ENCODE measurements at places on chromosomes 6 and 20.

- DNase-seq: no peak
Measured at GRCh38 chr6:90631046-90631445, 44.2 kb upstream of the MAP3K7 start.

DNA sequence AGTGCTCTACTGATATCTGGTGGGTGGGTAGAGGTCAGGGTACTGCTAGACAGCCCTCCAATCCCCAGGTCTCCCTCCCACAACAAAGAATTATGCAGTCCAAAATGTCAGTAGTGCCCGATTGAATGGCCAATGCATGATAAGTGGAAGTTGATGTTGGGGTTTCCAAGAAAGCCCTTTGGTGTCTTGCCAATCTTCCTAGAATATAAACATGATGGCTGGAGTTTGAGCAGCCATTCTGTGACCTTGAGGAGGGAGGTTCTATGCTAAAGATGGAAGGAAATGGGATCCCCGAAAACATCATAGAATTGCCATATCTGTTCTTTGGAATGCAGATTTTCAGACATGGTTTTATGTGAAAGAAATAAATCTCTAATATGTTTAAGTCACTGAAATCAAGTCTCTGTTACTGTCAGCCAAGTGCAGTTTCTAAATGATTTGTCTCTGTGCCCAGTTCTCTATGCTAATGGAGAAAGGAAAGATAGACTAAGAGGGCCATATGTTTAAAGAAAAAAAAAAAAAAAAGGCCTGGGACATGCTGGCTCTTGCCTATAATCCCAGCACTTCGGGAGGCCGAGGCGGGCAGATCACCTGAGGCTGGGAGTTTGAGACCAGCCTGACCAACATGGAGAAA lies 32.8 kb upstream of the PTPN1 start:
- no peak for DNase-seq

DNA sequence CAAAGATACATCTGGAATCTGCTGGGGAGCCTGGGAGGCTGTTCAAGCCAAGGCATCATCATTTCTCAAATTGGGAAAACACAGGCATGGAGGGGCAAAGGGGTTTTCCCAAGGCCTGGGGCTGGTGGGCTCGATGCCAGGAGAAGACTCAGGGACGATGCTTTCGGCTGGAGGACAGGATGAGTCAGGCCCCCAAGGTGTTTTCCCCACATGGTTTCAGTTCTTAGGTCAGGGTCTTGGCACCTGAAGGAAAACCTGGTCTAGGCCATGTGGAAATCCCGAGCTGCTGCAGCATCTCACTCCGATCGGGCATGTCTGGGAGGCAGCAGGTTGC lies 348.1 kb downstream of the CDC5L start:
- peak; percentile 69 for DNase-seq

DNA sequence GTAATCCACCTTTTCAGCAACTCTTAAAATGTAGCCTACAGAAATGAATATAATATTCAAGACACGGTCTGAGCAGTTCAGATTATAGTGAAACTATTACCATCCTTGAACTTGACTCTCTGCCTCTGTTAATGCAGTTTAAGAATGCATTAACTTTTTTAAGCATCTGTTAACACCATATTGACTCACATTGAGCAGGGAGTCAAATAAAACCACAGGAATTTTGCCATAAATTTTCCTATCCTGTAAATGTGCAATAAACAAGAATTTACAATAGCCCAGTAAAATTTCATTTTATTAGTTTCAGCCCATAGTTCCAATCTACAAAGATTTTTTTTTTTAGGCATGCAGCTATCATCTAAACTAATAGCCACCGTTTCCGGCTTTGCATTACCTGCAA lies 239.2 kb upstream of the DEFB112 start:
- no peak for DNase-seq

DNA sequence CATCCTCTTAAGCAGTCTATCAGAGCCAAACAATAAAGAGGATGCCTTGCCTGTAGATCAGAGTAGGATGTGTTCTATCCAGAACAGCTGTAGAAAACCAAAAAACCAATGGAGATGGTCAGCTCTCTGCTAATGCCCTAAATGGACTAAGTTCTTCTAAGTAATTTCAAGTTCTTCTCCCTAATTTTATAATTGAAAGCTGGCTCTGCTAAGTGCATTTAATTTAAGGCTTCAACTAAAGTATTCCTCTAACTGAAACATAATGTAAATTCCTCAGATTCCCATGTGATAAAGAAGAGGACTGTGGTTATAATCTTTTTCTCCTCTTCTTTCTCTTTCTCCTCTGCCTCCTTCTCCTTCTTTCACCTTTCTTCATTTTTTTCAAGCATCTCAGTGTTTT lies 709.5 kb downstream of the KIF16B start:
- DNase-seq: no peak

GRCh38 chr20:59010995-59011873 lies 4.2 kb upstream of the CTSZ start:
- peak; percentile 88 for DNase-seq

DNA sequence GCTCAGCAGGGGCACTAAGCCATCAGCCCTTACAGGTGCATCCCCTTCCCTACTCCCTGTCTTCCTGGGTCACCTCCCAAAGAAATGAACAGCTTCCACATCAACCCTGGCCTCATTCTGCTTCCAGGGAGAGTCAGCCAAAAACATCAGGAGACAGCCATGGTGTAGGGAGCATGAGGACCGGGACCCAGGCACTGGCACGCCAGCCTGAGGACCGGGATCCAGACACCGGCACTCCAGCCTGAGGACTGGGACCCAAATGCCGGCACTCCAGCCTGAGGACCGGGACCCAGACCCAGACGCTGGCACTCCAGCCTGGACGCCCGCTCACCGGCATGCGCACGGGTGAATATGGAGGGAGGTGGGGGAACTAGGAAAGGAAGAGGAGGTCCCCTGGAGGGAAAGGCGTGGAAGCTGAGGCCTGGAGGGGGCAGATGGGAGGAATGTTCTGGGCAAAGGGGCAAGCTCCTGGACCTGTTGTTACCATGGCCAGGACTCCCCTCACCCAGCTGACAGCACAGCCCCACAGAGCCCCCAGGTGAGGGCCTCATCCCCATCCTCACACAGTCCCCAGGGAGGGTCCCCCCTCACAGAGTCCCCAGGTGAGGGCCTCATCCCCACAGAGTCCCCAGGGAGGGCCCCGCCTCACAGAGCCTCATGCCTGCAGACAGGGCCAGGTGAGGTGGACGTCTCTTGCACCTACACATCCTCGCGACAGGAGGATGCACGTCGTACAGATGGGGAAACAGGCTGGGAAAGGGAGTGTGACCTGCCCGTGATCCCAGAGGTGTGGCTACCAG lies 26.0 kb upstream of the MRGBP start:
- no peak for DNase-seq

DNA sequence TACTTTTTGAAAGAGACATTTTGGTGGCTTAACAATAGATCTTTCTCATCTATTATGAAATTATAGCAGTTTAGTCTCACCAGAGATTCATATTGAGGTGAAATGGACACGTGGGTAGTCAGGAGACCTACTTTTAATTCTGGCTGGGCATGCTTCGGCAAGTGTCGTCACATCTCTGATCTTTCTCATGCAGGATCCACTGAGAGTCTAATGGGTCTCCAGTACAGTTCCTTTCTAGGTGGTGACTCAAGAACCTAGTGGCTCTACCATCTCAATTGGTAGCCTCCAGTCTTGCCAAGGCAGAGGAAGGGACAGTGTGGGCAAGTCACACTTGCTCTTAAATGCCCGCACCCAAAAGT lies 94.9 kb downstream of the KCNB1 start:
- DNase-seq: no peak

GRCh38 chr20:16573001-16573965 lies at the start of gene KIF16B:
Gene KIF16B (minus strand): TSS chr20:16573448. CDS start chr20:16573275, 173 bp downstream.
- peak; percentile 92 for DNase-seq

GRCh38 chr20:31547720-31548298 lies 33.6 kb downstream of the HM13 start:
- DNase-seq: no peak

- no peak for DNase-seq
Measured at GRCh38 chr20:25277941-25278521, 30.1 kb downstream of the PYGB start.

DNA sequence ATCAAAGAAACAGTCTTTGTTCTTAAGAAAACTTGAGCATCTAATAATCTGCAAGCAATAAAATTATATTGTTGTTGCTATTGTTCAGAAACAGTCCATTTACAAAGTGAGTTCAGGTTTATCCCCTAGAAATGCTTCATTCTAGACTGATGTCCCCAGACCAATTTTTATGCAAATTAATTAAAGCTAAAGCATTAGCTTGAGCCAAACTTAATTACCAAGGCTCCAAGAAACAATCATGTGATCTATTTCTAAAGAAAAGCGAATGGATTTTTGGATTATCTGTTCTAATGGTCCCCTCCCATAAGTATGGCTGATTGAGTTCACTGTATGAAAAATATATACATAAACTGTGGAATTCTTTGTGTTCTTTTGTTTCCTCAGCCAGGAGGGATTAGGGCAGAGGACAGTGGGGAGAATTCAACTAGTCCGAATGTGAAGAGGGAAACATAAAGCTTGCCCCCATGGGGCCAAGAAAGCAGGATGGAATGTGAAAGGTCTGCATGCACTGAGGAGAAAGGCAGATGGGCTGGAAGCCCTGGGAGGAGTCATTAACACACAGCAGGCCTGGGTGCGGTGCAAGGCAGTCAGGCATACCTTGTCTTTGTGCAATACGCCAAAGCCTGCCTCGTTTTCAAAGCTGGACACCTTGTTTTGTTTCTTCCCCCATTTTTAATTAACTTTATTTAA lies 597.1 kb downstream of the KIF16B start:
- no peak for DNase-seq

GRCh38 chr6:106746652-106747051 lies 117.3 kb downstream of the QRSL1 start:
- peak; percentile 66 for DNase-seq

All from iris pigment epithelial cell (primary cell).